Caudate nucleus (tissue), 63 donors: ENCODE measurements at places on chromosomes 12 and 14.

- DNase-seq: no peak
Observed at GRCh38 chr12:121860257-121860656, 1.6 kb upstream of the HPD start.

GRCh38 chr14:54026671-54027070 is 70.0 kb upstream of the BMP4 start:
- DNase-seq: no peak

DNA sequence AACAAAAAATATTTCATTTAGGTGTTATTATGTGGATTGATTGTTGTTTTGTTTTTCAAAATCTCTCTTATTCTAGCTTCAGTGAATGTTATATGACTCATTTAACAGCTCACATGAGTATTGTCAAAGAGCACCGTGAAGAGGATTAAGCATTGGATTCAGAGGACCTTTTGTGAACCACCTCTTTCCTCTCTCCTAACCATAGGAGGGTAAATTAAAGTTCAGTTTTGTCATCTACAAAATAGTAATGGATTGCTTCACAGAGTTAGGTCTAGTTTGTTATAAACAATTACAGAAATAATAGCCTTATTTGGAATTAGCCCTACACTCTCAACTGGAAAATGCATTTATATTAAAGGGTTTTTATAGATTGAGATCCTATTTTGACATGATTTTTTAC is 962 bp upstream of the KERA start:
- no peak for DNase-seq

DNA sequence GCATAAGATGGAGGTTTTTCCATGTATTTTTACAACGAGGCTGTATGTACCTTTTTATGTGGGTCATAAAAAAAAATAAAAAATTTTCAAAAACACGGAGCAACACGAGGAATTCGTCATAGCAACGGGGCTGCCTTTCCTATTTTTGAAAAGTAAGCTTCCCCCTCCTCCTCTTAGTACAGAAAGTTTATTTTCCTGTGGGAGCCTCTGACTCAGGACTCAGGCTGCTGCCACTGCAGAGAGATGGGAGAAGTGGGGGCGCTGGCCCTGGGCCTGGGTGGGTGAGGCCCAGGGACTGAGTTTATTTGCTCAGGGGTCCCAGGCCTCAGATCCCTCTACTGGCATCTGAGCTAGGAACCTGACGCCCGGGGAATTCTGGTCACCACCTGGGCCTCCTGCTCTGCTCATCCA is 10.2 kb upstream of the CMKLR1 start:
- DNase-seq: no peak

DNA sequence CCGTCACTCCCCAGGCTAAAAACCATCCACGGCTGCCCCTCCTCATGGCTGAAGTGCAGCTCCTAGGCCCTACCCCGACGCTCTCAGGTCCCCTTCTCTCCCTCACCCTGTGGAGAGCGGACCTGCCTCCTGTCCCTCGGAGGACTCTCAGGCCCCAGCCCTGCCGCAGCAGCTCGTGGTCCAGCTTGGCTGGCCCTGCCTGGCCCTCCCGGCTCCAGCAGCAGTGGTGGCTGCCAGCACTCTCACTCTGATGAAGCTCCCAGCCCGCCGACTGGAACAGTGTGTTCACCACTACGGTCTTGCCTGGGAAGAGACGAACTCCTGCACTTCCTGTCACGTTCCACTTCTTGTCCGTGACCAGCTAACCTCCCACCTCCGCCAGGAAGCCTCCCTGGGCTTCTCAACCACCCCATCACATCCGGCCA is 11.1 kb downstream of the BAG5 start:
- DNase-seq: no peak

DNA sequence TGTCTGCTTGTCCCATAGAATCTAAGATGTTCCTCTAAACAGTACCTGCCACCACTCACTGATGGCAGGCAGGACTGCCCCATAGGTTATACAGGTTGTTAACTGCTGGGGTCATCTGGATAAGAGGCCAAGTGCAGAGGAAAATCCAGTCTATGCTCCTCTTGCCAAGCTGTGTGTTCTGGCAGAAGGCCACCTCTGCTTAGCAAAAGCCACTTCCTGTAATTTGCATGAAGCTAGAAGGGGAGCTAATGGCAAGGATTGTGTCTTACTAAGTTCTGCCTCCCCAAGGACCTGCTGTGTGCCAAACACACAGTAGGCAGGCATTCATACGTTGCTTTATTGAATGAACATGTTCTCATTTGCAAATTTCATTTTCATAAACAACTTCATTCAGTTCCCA is 445.4 kb downstream of the BCL11B start:
- no peak for DNase-seq

DNA sequence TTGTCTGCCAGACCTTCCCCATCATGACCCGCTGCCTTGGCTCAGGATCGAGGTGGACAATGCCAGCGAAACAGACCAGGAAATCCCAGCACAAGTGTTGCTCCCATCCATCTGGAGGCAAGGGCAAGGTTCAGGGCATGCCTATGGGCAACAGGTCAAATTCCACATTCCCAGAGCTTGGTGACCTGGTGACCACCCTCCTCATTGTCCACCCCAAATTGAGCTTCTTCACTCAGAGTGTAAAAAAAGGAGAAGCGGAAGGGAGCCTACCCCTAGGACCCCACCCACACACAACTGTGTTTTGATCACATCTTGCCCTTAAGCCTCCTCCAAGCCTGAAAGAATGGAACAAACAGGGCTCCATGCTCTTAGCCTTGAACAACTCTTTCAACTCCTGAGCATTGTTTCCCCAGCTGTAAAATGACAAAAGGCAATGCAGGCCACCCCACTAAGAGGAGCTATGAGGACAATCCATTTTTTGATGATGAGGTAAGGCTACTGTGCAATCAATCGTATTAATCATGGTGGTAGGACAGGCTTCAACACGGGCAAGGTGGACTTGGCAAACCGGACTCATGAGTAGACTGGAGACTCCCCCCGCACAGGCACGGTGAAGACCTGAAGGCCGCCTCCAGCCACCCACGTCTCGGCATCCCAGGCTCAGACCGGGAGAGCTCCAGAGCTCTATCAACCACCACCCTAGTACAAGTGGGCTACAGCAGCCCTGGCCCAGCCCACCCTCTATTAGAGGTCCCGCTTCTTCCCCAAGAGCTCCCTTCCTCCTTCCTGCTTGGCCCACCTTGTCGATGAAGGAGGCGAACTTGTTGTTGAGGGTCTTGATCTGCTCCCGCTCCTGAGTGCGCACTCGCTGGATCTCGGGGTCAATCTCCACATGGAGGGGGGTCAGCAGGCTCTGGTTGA is 866 bp downstream of the KRT79 start:
- no peak for DNase-seq

DNA sequence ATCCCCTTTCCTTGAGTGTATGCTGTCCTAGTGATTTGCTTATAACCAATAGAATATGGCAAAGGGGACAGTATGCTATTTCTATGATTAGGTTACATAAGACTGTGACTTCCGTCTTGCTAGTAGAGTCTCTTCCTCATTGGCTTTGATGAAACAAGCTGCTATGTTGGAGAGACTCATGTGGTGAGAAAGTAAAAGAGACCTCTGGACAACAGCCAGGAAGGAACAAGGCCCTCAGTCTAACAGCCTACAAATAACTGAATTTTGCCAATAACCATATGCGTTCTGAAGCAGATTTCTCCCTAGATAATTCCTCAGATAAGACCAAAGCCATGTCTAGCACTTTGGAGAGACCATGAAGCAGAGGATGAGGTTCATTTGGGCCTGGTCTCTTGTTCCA is 134.5 kb upstream of the NAV3 start:
- DNase-seq: no peak

DNA sequence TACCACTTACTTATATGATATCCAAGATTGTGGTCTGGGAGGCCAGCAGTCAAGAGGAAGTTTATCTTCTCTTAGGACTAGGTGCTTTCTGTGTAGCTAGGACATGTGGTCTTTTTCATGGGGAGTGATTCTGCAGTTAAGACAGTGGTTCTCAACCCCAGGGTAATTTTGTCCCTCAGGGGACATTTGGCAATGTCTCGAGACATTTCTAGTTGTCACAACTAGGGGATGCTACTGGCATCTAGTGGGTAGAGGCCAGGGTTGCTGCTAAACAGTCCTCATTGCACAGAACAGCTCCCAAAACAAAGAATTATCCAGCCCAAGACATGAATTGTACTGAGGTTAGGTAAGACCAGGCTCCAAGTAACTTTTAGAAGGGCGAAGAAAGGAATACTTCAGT is 20.0 kb downstream of the AMDHD1 start:
- no peak for DNase-seq

- DNase-seq: no peak
Observed at GRCh38 chr14:32419429-32419828, 90.3 kb downstream of the AKAP6 start.

DNA sequence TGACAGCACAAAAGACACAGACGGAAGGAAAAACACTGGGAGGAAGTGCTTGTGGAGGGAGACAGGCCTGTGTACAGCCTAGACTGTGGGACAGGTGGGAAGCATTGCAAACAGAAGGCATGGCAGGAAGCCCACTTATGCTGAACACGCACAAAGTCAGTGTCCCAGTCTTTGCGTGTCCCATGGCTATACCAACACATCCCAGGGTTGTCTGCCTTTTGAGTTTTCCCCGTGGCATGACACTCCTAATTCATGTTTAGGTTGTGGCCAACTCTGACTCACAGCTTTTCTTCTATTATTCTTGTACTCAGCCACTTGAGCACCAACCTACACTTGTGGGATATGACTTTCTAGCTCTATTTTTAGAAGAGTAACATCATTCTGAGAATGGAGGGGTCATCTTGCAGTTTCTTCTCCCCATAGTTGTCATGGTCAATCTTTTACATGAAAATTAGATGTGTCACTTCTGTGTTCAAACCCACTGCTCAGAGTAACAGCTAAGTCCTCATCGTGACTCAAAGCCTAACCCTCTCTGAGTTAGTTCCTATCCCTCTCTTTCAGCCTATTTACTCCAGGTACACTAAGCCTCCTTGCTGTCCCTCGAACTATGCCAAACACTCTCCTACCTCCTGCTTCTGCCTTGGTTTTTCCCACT is 27.5 kb upstream of the JPH4 start:
- no peak for DNase-seq

- DNase-seq: no peak
Observed at GRCh38 chr12:93149229-93149628, 220.1 kb upstream of the EEA1 start.

DNA sequence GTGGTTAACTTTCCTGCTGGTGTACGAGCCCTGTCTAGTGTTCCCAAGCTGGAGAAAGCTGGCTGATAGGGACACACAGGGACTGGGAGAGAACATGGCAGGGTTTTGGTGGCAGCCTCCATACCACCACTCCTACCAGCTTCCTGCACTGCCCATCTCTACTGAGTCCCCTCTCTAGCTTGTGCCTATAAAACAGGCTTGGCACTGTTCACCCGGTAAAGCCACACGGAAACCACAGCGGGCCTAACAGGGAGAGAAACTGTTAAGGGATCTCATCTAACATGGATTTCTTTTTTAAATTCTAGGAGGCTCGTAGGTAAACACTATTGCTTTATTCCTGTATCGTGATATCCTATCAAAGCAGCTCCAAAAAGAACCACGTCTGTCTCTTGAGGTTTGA is 204.7 kb downstream of the TTC7B start:
- no peak for DNase-seq

- DNase-seq: no peak
Observed at GRCh38 chr14:105034315-105035039, 13.6 kb upstream of the CDCA4 start.

- DNase-seq: no peak
Observed at GRCh38 chr12:41968599-41968998, 176.1 kb downstream of the GXYLT1 start.

GRCh38 chr12:52216100-52216499 is 16.9 kb upstream of the KRT7 start:
- no peak for DNase-seq

- DNase-seq: no peak
Observed at GRCh38 chr12:17097674-17098073, 491.7 kb upstream of the LMO3 start.

GRCh38 chr12:74791365-74791764 is 253.7 kb downstream of the ATXN7L3B start:
- no peak for DNase-seq

DNA sequence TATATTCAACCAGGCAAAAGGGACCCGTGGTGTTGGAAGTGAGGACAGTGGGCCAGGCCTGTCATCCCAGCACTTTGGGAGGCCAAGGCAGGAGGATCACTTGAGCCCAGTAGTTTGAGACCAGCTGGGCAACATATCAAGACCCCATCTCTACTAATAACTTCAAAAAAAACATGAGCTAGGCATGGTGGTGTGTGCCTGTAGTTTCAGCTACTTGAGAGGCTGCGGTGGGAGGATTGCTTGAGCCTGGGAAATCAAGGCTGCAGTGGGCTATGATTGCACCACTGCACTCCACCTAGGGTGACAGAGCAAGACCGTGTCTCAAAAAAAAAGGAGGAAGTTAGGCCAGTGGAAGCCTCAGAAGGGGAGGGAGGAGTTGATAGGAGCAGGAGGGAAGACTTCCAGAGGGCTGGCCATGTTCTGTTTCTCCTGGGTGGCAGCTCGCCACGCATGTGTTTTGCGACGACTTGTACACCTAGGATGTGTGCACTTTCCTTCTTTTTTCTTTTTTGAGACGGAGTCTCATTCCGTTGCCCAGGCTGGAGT is 10.1 kb downstream of the SLC25A29 start:
- no peak for DNase-seq

DNA sequence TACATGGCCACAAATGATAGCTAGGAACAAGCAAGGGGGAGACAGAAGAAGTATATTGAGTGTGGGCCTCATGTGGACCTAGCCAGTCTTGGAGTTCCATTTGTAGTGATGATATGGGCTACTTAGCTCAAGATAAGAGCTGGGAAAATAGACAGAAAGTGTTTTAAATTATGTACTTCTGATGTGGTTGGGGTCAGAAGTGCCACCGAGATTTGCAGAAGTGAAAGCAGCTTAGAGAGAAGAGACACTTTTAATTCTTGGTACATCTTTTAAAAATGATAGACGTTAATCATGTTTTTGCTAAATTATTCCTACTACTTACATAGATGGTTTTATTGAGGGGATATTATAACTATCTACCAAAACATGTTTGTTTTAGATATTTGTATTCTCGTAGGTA is 198.3 kb upstream of the PDZRN4 start:
- no peak for DNase-seq

- DNase-seq: no peak
Observed at GRCh38 chr12:2003676-2004112, 563 bp downstream of the DCP1B start.

GRCh38 chr14:105177082-105177481 is 4.0 kb downstream of the NUDT14 start:
- DNase-seq: no peak

DNA sequence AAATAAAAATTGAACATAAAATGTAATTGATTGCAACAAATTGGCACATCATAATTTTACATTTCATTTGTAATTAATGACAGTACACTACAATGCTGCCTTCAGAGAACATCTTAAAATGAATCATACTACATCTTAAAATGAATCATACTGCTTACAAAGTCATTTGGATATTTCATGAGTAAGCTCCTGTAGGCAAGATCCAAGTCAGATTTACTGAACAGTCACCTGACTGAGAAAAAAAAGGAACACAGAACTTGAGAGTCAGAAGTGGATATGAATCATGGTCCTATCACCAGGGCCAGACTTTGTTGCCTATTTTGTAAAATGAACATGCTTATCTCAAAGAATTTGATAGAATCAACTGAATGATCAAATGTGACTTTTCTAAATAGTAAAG is 32.7 kb upstream of the FBLN5 start:
- no peak for DNase-seq
